ENCODE measurements at places on chromosomes 12 and 14.

GRCh38 chr12:72057330-72057914, 118.8 kb downstream of the TPH2 start:
- no peak for DNase-seq

DNA sequence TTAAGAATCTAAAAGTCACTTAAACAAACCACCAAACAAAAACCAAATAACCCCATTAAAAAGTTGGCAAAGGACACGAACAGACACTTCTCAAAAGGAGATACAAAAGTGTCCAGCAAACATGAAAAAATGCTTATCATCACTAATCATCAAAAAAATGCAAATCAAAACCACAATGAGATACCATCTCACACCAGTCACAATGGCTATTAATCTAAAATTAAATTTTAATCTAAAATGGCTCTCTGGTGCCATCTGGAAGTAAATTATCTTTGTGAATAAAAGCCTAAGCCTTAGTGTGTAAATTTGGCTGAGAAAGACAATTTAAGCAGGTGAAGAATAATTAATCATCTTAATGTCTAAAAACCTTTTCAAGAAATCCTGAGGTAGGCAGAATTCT, 204.5 kb upstream of the PPFIA2 start:
- DNase-seq, result no peak

GRCh38 chr14:73743431-73743931, 29.3 kb upstream of the PNMA1 start:
- DNase-seq, result peak; percentile 79

GRCh38 chr12:28869197-28869596, 279.9 kb upstream of the FAR2 start:
- DNase-seq, result peak; percentile 90

- DNase-seq, result peak; percentile 34
These were observed 8.0 kb upstream of the EVL start for GRCh38 chr14:100056964-100057795.

DNA sequence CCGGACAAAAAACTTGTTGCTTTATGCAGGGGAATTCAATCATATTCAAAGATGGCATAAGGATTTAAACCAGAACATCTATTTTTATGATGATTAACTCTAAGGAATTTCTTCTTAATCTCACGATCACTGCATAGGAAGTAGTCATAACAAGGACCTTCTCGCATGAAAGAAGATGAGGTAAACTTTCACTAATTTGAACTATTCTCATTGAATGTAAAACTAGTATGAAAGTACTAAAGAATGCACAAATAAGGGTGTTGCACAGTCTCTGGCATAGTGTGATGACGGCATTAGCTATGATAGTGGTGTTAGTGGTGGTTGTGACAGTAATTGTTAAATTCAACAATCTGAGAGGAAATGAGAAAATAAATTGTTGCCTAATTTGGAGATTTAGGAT, 280.0 kb downstream of the SLC6A15 start:
- DNase-seq, result peak; percentile 10

Data from mesenchymal stem cell (in vitro differentiated cells and primary cell).